ENCODE measurements at places on chromosomes 5 and 9.
A peak's percentile ranks its signal among the peaks of the same experiment; 100 is the strongest.

GRCh38 chr9:33620738-33621439 lies 96.8 kb downstream of the ANKRD18B start:
- no peak for DNase-seq

DNA sequence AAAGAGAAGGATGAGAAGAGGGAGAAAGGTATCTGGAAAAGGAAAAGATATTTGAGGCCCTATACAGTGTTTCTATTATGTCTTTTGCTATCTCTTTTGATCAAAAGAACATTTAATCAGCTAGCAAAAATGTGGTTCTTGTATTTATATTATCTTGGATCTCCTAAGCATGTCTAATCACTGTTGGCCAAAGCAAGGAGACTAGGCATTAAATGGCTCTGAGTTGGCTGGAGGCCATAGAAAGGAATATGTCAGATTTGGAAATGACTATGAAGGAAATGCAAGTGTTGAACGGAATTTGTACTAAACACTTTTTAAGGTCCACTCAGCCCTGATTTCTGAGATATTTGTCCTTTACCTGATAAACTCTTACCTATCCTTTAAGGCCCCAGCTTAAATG lies 22.4 kb upstream of the THG1L start:
- DNase-seq = no peak

GRCh38 chr5:82975396-82975795 lies 101.8 kb downstream of the TMEM167A start:
- DNase-seq = no peak

DNA sequence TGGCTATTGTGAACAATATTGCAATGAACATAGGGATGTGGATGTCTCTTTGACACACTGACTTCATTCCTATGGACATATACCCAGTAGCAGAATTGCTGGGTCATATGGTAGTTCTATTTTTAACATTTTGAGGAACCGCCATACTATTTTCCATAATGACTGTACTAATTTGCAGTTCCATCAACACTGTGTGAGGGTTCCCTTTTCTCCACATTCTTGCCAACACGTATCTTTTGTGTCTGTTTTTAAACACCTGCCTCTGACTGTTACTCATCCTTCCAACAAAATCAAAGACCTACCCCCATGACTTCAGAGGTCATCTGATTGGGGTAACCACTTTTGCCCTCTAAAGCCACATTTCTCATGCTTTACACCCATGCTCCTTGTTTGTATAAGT lies 133.5 kb downstream of the MED27 start:
- no peak for DNase-seq

DNA sequence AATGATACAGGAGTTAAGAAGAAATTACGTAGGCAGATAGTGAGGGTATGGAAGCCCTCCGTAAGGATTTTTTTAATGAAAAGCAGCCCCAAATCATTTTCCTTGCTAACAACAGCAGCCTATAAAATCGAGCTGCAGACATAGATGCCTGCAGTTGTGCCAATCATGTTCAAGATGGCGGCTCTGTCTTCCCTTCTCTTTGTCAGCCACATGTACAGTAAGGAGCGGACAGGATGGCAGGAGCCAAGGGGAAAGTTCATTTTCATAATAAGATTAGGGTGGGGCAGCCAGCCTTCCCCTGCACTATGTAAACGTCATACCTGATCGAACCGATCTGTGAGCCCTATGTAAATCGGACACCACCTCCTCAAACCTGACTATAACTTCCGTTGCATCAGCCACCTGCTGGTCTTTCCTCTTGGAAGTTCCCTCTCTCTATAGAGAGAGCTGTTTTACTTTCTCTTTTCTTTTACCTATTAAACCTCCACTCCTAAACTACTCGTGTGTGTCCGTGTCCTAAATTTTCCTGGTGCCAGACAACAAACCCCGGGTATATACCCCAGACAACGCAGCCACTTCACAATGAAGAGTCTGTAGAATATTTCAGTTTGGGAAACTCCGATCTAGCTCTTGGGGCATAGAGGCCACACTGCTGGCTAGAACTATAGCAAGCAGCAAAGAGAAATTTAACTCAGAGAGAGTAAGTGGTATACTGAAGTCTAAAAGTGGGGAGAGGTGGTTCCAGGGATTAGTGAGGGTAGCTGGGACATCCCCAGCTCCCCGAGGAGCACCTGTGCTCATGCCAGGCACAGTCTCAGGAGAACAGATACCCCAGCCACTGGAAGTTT lies 20.8 kb upstream of the SLC24A2 start:
- no peak for DNase-seq

- peak; percentile 52 for DNase-seq
Observed at GRCh38 chr5:176629853-176630680, at the start of the genes EIF4E1B and SNCB. Gene EIF4E1B, plus strand, starts transcription at chr5:176630675. Its CDS starts 12,113 bp downstream, at chr5:176642788. Gene SNCB, minus strand, starts transcription at chr5:176630534. Its CDS starts 880 bp downstream, at chr5:176629654.

- no peak for DNase-seq
Observed at GRCh38 chr9:34252016-34252415, 73.2 kb downstream of the UBAP1 start.

DNA sequence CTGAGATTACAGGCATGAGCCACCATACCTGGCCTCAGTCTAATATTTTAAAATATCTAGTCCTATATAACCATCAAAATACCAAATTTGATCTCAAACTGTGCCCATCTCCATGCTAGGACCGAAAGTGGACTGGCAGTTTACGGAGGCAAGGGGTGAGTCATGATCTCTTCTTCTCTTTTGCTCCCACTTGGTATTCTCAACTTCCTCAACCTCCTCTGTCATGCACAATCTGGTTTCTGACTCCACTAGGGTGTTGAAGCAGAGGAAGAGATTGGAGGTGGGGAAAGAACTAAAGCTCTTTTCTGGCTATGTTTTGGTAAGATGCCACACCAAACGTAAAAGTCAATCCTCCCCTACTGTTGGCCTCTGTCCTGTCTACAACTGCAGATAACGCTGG lies 55.9 kb upstream of the CEMIP2 start:
- no peak for DNase-seq

- DNase-seq = no peak
Observed at GRCh38 chr9:134970198-134970597, 52.5 kb upstream of the FCN1 start.
